Stimulated activated CD8-positive, alpha-beta memory T cell treated with anti-CD3 and anti-CD28 coated beads, Interleukin-15, amount 100 ng/mL, for 1 hour (primary cell): ENCODE measurements at places on chromosomes 5 and 9.

DNA sequence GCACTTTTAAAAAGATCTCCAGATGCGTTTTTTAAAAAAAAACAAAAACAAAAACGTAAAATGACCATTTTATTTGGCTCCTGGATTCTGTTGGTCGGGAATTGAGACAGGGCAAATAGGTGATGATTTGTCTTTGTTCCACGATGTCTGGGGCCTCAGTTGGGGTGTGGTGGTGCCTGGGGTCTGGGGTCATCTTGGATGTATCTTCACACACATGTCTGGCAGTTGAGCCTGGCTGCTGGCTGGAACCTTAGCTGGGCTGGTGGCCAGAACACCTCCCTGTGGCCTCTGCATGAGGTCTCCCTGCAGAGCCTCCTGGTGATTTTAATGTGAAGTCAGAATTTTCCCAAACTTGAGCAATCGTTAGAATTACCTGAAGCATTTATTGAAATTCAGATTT lies 42.5 kb upstream of the BASP1 start:
- no peak for DNase-seq

GRCh38 chr5:516338-516925 lies 7.8 kb downstream of the SLC9A3 start:
- no peak for DNase-seq

DNA sequence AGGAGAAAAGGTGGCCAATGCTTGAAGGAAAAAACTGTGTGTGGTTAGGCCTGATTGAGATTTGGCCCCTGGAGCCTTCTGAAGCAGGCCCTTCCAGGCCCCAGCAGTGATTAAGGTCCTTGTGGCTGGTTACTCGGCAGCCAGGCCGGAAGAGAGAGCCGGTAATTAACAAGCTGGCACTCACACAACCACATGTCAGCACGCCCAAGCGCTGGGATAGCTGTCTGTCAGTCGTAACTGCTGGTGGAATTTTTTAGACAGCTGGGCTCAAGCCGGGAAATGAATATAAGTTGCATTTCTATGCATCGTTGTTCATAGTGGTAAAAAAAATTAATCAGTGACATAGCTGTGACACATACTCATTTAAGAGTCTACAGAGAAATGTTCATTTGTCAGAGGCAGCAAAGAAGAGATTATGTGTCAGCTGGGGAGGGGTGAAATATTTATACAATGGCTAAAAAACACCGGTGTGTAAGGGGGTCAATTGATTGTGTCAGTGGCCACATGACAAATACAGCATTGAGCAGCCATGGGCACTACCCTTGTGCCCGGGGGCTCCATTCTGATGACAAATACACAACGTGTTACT lies 13.7 kb upstream of the ARAP3 start:
- no peak for DNase-seq

DNA sequence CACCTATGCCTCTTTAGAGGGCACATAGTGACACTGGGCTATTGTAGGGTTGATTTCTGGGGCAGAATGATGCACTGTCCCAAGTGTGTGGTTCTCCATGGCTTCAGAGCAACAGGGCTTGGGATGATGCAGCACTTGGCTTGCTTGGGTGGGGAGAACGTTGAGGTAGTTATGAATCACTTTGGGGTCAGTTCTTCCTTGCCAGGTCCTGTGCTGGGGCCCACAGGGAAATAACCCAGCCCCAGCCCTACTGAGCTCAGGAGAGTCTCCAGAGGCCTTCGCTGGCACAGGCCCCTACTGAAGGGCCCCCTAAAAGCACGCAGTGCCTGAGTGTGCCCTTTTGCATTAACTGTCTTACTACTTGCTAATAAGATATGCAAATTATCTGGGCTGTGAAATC lies 24.2 kb downstream of the JADE2 start:
- no peak for DNase-seq

DNA sequence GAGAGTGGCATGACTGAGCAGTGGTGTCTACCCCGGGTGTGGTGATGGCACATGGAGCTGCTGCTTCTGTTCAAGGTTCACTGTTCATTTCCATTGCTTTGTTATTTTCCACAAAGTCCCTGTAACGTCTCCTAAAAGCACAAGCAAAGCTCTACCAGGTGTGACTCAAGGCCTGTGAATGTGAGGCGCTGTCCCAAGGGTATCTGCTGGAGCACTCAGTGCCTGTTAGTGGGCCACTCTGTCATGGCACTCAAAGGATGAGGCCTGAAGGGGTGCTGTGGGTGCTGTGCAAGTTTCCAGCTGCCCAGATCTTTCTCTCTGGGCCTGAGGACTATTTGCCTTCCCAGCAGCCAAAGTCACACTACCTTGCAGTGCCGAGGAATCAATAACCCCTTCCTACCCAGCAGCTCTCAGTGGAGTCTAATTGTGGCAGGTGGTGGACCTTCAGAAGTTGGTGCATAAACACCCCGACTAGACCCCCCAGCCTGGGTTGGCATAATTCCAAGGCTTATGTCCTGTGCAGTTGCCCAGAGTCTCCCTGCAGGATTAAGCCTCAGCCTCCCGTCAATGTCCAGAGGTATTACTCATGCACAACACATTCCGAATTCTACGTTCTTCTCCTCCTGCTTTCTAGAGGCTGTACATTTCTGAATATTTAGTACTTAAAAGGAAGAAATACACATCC lies 17.4 kb upstream of the PTCH1 start:
- DNase-seq = no peak

DNA sequence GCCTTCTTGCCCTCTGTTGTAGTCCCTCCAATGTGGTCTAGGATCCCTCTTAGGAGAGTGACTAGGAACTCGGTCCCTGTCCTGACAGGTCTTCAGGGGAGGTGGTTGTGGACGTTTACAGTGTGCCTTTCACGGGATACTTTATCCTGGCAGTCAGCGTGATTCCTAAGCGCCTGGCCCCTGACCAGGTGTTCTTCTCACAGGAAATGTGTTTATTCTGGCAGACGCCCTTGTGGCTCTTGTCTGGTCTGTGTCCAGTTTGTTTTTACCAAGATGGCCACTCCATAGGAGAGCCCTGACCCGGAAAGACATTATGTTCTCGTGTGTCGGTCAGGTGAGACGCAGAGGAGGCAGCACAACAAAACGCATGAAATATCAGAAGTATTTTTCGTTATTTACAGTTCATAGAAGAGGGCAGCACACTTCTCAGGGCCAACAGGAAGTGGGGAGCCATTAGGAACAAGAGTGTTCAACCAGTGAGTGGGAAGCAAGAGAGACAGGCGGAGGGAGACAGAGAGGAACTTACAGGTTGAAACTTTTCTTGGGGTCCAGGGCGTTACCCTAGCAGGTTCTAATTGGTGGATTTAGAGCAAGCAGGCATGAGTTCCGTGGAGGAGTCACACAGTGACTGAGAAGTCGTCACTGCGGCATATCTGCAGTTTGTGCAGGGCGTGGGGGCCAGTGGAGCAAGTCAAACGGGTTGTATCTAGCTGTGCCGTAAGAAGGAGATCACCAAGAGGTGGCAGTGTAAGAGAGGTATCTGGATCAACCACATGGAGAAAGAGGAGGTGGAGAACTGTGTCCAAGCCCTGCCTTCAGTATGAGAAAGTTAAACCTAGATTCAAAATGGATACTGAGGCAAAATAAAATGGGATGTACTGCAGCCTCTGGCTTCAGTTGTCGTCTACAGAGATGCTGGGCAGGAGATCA lies 412.9 kb downstream of the ZSWIM6 start:
- DNase-seq = no peak

DNA sequence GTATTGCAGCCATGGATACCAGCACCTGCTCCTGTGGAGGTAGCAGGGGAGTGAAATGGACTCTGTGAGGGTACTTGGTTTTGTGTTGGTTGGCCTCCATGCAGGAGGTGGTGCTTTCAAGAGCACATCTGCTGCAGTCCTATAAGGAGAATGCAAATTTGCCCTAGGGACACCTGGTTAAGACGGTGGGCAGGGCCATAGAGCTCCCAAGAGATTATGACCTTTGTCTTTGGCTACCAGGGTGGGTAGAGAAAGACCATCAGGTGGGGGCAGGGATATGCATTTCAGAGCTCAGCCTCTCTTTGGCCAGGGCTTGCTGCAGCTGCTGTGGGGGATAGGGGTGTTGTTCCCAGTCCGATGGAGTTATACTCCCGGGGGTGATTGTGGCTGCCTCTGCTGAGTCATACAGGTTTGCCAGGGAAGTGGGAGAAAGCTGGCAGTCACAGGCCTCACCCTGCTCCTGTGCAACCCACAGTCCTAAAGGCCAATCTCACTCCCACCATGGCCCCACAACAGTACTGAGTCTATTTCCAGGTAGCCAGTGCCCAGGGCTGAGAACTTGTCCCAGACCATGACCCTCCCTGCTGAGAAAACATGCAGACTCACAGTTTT lies 14.0 kb upstream of the PDLIM4 start:
- DNase-seq = no peak

- DNase-seq = no peak
These were observed 18.7 kb downstream of the NSG2 start for GRCh38 chr5:174064171-174064570.

- no peak for DNase-seq
These were observed 54.1 kb downstream of the IPPK start for GRCh38 chr9:92615790-92616189.

DNA sequence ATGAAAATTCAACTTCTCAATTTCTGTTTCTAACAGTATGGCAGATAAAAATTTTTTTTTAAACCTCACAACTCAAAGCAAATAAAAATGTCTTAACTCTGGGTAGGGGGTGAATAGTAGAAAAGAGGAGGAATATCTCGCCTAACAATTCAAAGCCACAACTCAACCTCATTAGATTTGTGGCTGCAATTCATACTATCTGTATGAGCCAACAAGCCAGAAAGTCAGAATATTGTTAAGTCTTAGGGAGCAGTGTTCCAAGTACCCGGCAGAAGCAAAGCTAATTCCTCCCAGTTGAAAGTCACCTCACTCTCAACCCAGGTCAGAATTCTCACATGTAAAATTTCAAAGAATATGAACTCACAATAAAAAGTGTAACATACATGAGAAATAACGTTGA lies 15.0 kb downstream of the PJA2 start:
- DNase-seq = no peak

DNA sequence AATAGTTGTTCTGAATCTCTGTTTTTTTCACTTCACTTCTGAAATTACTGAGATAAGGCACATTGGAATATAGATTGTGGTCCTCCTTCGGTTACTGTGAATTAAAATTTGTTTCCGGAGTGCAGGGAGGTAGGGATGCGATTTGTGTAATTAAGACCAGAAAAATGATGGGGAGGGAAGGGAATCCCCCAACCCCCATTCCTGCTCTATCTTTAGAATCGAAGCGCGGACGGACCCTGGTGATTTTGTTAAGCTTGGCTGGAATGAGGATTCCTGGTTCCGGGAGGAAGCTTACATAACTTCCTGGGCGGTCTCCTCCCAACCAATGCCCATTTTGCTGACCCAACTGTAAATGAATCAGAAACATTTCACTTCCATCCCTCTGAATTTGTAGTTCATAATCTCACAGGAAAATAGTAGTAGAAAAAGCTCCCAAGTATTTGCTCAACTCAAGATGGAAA lies 220.1 kb upstream of the MSX2 start:
- no peak for DNase-seq

DNA sequence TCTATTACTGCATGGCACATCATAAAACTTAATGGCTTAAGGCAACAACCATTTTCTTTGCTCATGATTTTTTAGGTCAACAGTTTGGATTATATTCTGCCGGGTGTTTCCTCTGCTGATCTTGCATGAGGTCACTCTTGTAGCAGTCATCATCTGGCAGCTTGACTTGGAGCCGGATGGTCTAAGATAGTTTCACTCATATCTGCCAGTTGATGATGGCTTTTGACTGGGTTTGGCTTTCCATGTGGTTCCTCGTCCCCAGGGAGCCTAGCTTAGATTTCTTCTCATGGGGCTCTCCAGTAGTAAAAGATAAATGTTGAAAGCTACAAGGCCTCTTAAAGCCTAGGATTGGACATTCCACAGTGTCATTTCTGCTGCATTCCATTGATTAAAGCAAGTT lies 27.4 kb downstream of the LNPEP start:
- DNase-seq = no peak

- no peak for DNase-seq
These were observed 253.0 kb downstream of the MARCHF11 start for GRCh38 chr5:15926586-15926985.

GRCh38 chr9:133714606-133715294 lies 23.4 kb downstream of the SARDH start:
- DNase-seq = no peak

- no peak for DNase-seq
These were observed 18.0 kb downstream of the NR5A1 start for GRCh38 chr9:124489222-124489621.

DNA sequence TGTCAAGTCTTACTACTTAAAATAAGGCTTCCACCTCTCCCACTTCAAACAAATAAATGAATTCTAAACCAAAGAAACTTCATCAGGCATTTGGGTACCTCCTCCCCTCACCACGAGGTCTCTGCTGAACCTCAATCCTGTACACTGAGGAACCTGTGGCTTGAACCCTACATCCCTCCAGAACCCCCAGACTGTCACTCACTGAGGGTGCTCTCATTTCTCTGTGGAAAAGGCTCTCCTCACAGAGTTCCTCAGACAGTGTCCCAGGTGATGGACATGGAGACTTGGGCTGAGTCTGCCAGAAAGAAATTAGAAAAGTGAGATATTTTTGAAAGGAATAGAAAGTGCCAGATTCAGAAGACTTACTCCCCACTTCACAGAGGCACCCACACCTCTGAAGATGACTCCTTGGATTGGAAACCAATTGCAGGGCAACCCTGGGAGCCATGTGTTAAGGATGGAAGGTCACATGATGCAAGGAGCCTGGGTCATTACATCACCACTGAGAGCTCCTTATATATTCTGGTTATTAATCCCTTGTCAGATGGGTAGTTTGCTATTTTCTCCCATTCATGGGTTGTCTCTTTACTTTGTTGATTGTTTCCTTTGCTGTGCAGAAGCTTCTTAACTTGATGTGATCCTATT lies 19.8 kb downstream of the MLANA start:
- no peak for DNase-seq

GRCh38 chr5:144169904-144170275 lies 569 bp downstream of the YIPF5 start:
- no peak for DNase-seq

DNA sequence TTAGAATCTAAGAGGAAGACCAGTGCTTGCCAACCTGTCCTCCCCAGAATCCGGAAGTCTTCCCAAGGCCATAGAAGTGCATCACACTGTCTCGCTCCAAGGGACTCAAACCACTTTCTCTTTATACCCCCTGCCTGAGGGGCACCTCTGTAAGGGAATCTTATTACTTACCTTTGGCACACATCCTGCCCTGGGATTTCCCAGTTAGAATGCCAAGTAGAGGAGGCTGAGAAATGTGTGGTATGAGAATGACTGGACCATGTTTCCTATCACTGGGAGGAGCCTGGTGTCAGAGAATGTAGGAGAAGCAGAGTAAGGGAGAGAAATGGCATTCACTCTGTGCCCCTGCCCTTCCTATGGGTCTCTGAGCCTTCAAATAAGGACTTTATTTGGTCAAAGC lies 85.8 kb downstream of the AOPEP start:
- DNase-seq = no peak

DNA sequence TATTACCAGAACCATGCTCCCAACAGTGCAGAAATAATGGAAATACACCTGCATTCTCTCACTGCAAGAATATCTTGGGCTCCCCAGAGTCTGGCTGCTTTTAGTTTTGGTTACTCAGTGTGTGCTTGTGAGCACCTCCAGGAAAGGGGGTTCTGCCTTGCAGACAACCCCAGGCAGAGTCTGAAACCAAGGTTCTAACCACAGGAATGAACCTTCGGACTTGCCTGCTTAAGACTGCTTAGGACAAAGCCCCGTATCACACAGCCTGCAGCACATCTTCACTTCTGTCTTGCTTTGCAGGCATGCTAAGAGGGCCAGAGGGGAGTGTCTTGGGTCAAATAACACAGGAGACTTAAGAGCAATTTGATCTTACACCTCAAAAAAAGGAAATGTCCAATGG lies 94.8 kb upstream of the SPATA31C2 start:
- DNase-seq = no peak

GRCh38 chr9:34097865-34098264 lies 28.6 kb downstream of the DCAF12 start:
- no peak for DNase-seq
